ENCODE measurements at places on chromosomes 6 and 20.

DNA sequence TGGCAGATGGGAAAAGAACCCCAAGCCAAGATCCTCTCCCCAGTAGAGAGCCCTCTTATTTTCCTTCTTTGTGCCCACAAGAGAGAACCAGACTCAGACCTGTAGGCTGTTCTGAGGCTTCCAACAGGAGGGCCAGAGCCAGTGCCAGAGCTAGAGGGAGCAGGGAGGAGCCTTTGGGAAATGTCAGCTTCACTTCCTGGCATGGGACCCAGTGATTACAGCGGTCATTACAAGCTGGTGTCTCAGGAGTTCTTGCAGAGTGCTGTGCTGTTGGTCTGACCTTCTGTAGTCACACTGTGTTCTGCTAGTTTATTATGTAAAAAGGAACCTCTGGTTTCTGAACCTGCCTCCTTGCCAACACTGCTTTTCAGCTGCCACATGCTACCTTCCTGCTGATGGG lies 38.9 kb downstream of the STK35 start:
- DNase-seq, result no peak

GRCh38 chr6:158018851-158019361 lies 37.2 kb downstream of the SYNJ2 start:
- no peak for DNase-seq

GRCh38 chr20:63696306-63696627 lies 185 bp upstream of the TNFRSF6B start:
- DNase-seq, result no peak

- no peak for DNase-seq
These were observed 167.6 kb downstream of the THBS2 start for GRCh38 chr6:169086020-169086419.

- no peak for DNase-seq
These were observed 15.5 kb downstream of the UCKL1 start for GRCh38 chr20:63940472-63941266.

GRCh38 chr6:78832091-78832808 lies 35.1 kb upstream of the IRAK1BP1 start:
- no peak for DNase-seq

DNA sequence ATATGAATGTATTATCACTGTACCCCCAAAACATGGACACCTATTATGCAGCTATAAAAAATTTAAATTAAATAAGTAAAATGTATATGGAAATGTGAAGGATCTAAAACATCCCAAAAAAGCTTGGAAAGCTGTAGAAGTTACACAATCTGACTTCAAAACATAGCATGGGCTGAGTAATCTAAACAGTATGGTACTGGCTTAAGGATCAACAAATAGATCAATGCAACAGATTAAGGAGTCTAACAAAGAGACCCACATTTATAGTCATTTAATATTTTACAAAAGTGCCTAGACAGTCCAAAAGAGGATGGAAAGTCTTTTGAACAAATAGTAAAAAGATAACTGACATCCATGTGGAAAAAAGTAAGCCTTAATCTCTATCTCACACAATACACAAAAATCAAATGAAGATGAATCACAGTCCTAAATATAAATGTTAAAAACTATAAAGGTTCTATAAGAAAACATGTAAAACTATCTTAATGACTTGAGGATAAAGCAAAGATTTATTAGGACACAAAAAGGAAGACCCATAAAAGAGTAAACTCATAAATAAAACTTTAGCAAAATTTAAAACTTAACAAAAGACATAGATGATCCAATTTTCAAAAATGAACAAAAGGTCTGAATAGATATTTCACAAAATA lies 46.8 kb downstream of the RANBP9 start:
- no peak for DNase-seq

Measured in left kidney (tissue), 8 donors.